ENCODE measurements at places on chromosomes 1 and 21.

- DNase-seq: no peak
Measured at GRCh38 chr1:76933847-76934815, 66.9 kb downstream of the ST6GALNAC5 start.

- no peak for DNase-seq
Measured at GRCh38 chr1:92926873-92927272, 34.4 kb downstream of the DIPK1A start.

- peak; percentile 37 for DNase-seq
Measured at GRCh38 chr1:17207966-17208418, 3.1 kb downstream of the PADI1 start.

DNA sequence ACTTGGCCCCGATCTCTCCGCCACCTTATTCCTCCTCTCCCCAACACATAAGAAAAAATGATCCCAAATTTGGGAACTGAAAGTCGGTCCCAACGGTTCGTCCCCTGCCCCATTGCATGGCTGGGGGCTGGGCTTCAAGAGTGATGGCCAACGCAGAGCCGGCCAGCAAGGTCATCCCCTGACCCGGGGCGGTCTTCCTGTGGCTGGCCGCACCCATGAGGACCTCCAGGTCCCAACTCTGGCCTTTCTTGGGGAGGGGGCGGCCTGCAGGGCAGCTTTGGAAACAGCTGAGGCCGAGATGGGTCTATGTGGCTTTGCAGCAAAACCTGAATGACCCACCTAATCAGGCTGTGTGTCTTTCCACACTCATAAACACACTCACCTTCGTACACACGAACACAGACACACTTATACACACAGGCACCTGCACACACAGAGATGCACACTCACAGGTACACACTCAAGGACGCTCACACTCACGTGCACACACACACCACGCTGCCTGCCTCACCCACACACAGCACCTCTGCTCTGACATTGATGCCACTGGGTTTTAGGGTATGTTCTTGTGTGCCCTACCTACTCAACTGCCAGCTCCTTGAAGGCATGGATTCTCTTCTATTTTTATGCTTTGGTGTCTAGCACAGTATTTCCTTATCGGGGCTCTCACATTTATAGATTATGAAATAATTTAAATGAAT lies 562 bp downstream of the DYNLT5 start:
- no peak for DNase-seq

DNA sequence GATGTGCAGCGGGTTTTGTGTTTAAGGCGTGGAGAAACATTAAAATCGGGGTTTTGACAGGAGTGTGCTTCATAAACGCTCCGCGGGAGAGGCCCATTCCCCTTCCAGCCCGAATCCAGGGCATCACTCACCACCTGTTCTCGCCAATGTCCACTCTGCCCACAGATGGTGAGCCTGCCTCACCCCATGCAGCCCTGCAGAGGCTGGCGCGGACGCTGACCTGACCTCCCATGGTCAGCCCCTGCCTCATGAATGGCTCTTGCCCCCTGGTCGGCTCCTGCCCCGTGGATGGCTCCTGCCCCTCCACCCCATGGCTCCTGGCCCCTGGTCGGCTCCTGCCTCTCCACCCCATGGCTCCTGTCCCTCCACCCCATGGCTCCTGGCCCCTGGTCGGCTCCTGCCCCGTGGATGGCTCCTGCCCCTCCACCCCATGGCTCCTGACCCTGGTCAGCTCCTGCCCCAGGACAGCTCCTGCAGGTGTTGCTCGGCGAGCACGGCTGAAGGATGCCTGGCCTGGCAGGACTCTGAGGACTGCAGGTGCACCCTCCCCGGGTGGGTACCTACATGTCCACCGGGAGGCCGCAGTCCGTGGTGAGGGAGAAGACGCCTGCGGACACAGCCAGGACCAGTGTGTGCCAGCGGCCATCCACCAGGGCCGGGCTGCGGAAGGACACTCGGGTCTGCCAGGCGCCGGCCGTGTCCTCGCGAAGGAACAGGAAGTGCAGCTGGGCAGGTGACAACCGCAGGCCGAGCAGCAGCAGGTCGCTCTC lies 6.7 kb downstream of the KRTAP10-1 start:
- DNase-seq: no peak

DNA sequence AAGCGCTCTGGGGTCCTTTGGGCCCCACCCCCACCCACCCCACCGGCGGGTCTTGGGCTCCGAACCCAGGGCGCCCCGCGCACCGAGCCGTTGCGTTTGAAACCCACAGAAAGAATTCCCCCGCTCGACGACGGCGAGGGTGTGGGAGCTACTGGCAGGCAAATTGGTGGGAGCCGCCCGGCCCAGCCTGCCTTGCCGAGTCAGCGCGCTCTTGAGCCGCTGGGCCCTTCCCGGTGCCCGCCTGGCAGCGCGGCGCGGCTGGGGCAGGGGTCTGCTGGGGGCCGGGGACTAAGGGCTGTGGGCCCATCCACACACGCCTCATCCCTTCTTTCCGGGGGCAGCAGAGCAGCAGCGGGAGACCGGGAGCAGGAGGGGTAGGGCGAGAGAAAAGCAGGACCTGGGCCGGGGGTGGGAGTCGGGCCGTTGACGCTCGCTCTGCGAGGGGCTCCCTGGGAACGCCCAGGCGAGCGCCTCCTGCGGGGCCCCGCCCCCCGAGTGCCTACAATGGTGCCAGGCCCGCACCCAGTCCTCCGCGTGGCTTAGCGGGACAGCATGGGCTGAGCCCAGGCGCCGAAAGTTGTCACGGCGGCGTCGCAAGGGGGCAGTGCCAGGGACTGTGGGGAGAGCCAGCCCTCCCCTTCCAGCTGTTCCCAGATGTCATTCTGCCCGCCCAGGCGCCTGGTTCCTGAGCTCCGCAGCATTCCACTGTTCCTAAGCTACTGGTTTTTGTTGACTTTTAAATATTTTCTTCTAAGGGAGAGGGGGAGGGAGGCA lies at the start of gene C1orf94:
Gene C1orf94 (plus strand): TSS at position 78 of the 774 bp plus-strand sequence. CDS start 883 bp downstream, outside the sequence.
- DNase-seq: no peak
